Astrocyte of the spinal cord (primary cell): ENCODE measurements at places on chromosomes 5 and 9.
A peak's percentile ranks its signal among the peaks of the same experiment; 100 is the strongest.

DNA sequence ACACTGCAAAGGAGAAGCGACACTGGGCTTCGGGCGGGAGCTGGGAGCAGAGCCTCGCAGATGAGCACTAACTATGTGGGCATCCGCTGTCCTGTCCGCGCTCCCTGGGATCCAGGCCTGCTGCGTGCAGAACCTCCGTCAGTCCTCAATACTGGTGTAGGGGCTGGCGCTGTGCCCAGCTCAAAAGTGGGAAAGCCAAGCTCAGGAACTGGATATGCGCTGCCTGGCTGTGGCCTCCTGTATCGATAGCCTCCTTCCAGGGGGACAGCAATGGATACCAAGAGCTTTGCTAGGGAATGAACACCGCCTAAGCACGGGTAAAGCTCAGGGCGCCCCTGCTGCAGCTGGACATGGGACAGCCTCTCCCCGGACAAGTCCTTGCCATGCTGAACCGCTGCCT is 270.4 kb downstream of the NSG2 start:
- no peak for DNase-seq

DNA sequence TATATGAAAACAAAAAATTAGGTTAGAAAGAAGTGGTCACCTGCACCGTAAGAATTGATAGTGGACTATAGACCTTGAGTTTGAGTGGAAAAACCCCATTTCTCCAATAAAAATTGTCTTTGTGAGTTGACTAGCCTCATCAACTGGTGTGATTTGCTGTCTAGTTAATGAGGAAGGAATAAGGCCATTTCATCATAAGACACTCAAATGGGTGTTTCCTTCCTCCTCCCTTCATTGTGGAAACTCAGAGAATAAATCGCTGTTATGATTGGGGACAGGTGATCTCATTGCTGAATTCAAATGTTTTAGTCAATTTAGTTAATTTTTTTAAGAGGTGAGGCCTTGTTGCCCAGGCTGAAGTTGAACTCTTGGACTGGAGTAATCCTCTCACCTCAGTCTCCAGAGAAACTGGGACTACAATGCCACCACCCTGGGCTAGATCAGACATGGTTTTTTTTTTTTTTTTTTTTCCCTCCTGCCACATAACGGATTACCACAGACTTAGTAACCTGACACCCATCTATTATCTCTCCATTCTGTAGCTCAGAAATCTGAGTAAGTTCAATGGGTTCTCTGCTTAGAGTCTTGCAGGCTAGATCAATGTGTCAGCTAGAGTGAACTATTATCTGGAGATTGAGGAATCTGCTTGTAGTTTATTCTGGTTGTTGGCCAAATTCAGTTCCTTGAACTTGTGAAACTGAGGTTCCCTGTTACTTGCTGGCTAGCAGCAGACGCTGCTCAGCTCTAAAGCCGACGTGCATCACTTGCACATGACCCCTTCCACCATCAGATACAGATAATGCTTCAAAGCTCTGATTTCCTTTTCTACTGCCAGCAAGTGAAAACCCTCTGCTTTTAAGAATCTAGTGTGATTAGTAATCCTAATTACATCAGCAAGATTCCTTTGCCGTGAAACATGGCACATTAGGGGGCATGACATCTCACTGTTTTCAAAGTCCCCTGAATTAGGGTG is 663.8 kb upstream of the CDH9 start:
- peak; percentile 86 for DNase-seq

DNA sequence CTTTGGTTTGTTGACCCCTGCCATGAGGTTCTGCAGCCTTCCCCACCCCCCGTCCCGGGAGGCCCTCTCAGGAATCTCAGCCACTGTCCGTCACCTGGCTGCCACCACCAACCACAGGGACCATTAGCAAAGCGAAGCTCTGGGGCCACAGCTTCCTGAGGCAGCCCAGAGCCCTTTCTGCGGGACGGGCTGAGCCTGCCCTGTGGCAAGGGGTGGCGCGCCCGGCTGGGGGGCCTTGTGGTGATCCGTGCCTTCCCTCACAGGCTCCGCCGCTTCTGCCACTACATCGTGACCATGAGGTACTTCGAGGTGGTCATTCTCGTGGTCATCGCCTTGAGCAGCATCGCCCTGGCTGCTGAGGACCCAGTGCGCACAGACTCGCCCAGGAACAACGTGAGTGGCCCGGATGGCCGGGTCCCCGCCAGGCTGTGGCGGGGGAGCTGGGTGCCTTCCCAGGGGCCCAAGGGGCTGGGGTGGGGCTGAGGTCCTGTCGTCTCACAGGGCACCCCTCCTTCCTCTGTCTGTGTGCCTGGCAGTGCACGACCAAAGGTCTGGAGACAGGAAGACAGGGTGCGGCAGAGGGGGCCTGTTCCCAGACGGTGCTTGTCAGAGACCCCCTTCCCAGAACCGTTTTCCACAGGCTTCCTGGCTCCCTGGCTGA is 169.2 kb downstream of the CACNA1B start:
- DNase-seq: no peak

DNA sequence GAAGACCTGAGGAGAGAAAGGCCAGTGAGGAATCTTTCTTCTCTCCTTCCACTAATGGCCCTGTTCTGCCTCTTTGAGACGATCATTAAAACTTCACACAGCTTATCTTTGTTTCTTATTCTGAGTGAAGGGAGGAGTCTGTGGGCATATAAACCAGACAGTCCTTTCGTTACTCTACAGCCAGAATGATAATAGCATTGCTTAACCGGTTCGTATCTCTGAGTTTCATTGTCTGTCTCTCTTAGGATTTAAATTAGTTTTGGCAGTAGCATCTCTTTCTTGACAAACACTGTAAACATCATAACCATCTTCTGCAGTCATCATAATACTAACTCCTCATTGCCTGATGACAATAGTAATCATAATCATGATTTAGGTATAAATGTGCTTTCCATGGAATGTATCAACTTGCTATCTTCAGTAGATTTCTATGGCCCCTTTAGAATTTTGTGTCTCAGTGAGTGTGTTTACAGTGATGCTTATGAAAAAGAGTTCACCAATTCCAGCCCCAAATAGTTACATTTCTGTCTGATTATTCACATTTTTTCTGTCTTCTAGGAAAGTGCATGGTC is 618.8 kb upstream of the KLF4 start:
- DNase-seq: no peak

DNA sequence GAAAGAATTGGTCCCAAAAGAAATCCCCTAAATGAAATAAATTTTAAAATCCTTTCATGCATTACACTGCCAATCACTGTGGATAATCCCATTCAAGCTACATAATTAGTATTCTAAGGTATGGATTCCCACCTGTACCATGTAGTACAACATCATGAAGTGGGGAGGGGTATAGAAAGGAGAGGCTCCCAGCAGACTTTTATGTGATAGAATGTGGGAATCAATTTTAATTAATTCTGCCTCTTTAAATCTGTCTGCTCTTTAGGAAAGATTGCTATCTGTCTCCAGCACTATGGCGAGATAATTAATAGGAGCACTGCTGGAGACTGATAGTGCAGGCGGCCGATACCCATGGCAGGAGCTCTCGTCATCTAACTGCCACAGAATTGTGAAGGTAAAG is 95.4 kb downstream of the CDH12 start:
- DNase-seq: no peak

GRCh38 chr5:142293486-142293885 is 31.3 kb downstream of the SPRY4 start:
- no peak for DNase-seq

DNA sequence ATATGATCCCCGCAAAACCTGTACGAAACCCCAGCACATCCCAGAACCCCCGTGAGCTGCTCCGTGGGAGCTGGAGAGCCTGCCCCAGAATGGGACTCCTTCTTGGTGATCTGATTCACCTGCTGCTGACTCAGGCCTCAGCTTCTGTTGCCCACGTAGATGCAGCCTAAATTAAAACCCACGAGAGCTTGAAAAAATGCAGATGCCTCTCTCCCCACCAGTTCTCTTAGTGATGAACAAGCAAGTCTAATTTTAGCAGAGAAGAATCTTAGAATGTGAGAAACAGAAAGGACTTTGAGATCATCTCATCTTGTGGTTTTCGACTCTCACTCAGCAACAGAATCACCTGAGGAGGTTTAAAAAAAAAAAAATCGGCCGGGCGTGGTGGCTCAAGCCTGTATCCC is 57.6 kb downstream of the TMOD1 start:
- DNase-seq: no peak

- peak; percentile 27 for DNase-seq
Measured at GRCh38 chr5:143401227-143402016, 2.1 kb downstream of the NR3C1 start.

- DNase-seq: peak; percentile 94
Measured at GRCh38 chr9:79694676-79695400, 123.1 kb downstream of the TLE4 start.

GRCh38 chr9:16271967-16272366 is 598.5 kb downstream of the BNC2 start:
- DNase-seq: no peak

GRCh38 chr5:92822183-92822582 is 758.8 kb downstream of the NR2F1-AS1 start:
- no peak for DNase-seq

- peak; percentile 37 for DNase-seq
Measured at GRCh38 chr9:75170898-75171360, 82.6 kb downstream of the OSTF1 start.

DNA sequence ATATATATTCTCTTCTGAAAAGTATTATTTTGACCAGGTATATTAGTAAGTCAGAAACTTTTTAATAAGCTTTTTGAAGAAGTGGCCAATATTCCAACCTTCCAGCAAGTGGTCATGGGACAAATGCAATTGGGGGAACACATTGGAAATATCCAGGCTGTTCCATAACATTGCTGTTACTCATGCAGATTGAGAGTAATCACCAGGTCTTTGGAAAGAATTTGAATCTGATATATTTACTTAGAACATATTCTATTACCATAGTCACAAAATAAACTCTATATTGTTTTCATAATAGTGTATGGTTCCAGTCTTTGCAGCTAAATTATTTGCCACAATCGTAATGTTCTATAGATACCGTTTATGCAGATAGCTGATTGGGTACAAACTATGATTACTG is 102.8 kb downstream of the TAF11L14 start:
- peak; percentile 36 for DNase-seq

GRCh38 chr9:95669253-95669652 is 152.5 kb upstream of the PTCH1 start:
- no peak for DNase-seq

DNA sequence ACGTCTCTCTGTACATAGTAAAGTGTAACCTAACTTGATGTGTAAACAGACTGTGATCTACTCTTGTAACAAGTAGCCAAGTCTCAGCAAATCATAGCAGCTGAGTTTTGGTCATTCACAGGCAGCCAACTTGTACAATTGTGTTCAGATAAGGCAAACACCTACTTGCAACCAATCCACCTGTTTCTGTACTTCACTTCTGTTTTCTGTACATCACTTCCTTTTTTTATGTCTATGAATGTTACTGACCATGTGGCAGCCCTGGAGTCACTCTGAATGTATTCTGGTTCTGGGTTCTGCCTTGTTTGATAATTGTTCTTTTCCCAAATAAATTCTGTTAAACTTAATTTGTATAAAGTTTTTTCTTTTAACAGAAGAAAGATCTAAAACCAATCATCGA is 26.0 kb downstream of the RLN2 start:
- DNase-seq: no peak

GRCh38 chr9:16202221-16202620 is 649.4 kb downstream of the CCDC171 start:
- peak; percentile 50 for DNase-seq

DNA sequence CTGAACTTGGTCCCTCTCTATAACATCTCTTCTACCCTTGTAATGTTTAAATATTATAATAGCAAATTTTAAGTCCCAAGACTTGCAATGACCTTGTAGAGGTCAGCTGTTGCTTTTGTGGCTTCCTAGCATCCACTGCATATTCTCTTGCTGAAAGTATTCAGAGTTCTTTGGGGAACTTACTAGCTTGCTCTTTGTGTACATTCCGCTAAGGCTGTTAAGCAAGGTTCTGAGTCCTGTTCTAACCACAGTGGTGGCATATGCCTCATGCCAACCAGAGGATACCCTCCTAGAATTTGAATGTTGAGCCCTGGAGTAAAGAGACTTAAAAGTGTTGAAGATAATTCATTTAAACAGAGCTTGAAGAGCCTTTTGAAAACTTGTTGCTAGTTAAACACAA is 570.9 kb downstream of the TLE1 start:
- DNase-seq: no peak

DNA sequence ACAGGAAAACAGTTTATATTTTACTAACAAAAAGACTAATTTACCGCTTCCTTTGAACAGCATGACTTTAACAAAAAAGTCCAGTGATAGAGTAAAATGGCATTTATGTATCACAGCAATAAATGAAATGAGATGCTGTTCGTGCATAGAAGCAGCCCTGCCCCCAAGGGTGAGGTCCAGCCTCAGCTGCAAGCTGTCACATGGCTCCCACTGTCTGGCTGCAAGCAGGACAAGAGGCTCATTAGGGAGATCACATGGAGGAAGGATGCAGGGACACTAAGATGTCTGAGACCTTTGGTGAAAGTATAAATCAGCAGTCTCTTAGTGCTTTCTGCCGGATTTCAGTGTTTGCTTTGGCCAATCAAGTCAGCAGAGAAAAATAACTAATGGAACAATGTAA is 23.0 kb downstream of the GDNF start:
- DNase-seq: no peak

DNA sequence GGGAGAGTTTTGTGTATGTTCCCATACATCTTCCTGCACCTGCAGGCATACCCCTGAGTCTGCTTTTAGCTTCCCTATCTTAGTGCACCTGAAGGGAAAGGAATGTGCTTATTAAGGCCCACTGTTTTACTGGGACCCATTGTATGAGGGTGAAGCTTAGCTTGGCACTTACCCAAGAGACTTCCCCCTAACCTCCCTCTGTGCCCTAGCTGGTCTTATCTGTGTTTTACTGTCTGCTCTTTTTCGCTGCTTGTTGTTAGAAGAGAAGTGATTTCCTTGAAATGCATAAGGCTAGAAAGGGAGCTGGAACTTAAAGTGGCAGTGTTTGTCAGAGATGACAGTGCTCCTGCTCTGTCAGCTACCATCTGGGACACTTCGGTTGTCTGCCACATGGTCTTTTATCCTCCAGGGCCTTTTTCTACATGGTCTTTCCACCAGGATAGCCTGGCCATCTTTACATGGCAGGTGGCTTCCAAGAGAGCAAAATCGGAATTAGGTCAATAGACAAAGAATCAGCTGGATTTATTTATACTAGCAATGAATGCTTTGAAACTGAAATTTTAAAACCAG is 122.5 kb upstream of the SLC44A1 start:
- DNase-seq: no peak

GRCh38 chr5:151086905-151087360 is 6.1 kb upstream of the TNIP1 start:
- no peak for DNase-seq

GRCh38 chr5:61100437-61100836 is 61.8 kb downstream of the SMIM15 start:
- DNase-seq: no peak

DNA sequence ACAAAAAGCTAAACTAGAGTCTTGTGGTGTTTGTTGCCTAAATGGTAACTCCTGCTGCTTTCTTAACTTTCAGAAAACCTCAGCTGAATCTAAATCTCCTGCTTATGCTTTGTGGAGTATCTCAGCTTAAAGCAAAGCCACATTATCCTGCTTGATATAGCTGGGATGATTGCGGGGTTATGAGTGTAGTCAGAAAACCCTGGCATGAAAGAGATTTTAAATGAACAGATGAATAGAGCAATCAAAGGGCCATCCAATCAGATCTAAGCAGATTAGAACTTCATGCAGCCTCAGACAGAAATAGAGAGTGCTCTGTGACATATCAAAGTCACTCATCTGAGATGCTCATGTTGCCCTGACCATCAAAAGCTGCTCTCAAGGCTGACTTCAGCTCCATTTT is 305.5 kb downstream of the DMRT2 start:
- no peak for DNase-seq

- DNase-seq: no peak
Measured at GRCh38 chr5:83145241-83145640, 67.9 kb downstream of the XRCC4 start.

- DNase-seq: no peak
Measured at GRCh38 chr9:85453850-85454249, 287.9 kb downstream of the AGTPBP1 start.
